ENCODE measurements at places on chromosomes 16 and 17.

GRCh38 chr17:33750943-33751701, 458.0 kb upstream of the ASIC2 start:
- no peak for DNase-seq

GRCh38 chr17:50034498-50035364, 21.2 kb upstream of the ITGA3 start:
- no peak for DNase-seq

- DNase-seq: no peak
Observed at GRCh38 chr16:56468800-56469199, 17.4 kb downstream of the OGFOD1 start.

GRCh38 chr17:37527249-37527851, 37.7 kb downstream of the DUSP14 start:
- no peak for DNase-seq

DNA sequence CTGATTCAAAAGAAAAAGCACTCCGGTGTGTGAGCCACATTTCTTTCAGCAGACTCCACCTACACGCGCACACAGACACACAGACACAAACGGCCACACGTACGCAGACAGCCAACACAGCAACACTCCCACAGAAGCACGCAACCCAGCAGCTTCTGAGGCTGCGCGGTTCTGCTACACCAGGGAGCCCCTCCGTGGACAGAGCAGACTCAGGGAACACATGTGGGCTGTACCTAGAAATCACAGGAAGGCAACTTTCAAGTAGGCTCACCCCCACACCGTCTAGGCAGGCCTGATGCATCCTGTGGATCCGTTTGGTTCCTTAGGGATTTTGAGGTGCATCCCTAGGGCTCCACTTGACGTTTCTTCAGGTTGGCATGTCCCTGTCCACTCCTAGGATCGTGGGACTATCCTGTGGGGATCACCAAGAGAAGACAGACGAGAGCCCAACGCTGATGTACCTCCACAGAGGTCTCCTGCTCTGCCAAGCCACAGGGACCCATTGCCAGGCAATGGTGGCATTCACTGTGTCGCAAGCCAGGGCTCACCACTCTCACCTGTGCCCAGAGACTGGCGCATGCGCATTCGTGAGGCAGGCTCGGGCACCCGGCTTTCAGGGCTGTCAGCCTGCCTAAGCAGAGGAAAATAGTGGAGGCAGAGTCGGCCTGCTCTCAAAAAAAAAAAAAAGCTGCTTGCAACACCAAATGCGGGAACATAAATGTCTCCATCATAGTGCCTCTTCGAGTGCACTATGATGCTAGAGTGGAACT, 2333.3 kb downstream of the TP53TG3F start:
- no peak for DNase-seq

DNA sequence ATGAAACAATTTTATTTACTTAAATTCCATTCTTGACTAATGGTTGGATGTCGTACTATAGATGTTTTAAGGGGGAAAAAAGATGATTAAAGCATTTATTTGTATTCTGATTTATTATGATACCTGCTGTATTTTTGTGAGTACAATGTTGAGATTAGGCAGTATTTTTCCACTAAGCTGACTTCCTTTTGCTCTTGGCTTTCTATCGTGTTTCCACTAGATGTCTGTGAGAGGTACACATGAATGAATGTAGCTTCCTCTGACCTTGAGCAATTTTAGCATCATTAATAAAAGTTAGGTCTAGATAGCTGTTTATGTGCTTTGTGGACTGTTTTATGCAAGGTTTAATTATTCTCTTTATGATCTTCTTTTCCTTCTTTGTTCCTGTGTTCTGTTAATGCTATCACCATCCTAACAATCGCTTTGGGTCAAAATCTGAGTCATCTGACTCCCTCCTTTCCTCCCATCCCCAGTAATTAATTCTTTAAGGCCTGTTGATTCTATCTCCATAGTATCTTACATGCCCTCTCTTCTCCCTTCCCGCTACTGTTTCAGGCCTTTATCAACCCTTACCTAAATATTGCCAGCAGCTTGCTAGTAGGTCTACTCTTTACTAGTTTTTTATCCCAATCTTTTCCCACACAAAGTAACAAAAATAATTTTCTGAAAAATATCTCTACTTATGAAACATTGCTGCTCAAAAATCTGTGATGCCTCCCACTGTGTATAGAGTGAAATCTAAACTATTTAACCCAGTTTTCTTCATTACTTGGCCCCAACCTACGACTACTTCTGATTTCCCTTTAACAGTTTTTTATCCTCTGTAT, 76.0 kb downstream of the VMP1 start:
- no peak for DNase-seq

GRCh38 chr17:75020331-75021110, 8.1 kb downstream of the MRPL58 start:
- DNase-seq: peak; percentile 56

DNA sequence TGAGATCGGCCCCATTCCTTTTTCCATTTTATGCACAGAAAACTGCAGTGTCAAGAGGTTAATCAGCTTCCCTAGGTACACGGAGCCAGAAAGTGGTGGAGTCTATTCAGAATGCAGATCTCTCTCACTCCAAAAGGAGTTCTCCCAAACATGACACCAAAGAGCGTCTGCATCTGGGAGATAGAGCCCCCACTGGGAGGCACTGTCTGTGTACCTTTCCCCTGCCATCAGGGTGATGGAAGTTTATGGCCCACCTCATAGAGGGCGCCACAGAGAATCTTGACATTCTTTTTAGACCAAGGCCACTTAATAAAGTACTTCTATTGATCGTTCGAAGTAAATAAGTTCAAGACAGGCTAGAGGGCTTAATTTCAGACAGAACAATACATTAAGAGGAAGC, 493.7 kb upstream of the ERCC4 start:
- DNase-seq: no peak

DNA sequence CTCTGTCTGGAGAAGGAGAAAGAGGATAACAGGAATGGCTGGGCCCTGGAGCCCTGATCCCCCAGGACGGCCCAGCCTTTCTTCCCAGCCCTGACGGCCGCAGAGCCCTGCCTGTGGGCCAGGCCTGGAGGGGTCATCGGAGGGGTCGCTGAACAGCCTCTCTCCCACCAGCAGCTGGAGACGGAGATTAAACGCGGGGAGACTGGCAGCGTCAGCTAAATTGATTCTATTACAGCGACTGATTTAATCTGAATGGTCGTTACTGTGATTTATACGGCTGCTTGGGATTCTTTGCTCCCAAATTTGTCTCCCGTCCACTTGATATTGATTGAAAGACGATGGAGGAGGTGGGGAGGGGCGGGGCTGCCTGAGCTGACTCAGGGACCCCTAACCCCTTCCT, 7.1 kb upstream of the CDH15 start:
- no peak for DNase-seq

DNA sequence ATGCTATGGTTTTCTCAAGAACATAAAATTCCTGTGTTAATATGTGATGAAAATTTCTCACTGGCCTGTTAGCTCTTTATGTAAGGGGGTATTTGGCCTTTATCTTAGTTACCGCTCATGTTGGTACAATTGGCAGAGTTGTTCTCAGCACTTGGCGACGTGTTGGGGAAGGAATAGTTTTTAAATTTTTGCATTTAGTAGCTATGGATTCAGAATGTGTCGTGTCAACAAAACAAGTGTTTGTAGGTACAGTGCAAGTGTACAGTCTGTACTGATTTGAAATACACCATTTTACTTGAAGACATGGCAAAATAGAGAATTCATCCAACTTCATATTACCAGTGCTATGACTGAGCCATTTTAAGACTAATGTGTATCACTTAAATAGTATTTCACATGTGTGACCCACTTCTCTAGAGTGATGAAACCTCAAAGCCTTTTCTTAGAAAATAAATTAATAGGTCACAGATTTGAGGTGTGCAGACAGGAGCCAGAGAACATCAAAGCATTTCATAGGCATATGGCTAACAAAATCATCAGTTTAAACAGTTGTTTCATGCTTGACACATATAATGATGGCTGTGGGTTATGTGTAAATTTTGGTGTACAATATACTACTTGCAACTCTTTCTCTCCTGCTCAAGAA, 150.8 kb downstream of the PHKB start:
- no peak for DNase-seq

DNA sequence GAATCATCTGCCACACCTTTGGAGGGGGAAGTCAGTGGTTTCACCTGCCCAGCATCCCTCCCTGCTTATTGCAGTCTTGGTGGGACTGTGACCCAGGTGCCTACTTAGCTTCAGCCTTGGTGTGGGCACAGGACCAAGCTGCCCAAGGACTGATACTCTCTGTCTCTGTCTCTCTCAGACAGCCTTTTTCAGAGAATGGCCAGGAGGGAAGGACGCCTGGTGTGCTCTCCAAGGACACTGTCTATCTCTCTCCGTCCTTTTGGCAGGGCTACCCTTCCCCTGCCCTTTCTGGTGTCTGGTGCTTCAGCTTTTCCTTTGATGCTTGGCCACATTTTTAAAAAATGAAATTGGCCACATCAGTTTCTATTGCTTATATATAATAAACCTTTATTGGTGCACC, 19.6 kb downstream of the PIK3R6 start:
- DNase-seq: no peak

- no peak for DNase-seq
Observed at GRCh38 chr17:80765241-80765961, 220.8 kb downstream of the RPTOR start.

DNA sequence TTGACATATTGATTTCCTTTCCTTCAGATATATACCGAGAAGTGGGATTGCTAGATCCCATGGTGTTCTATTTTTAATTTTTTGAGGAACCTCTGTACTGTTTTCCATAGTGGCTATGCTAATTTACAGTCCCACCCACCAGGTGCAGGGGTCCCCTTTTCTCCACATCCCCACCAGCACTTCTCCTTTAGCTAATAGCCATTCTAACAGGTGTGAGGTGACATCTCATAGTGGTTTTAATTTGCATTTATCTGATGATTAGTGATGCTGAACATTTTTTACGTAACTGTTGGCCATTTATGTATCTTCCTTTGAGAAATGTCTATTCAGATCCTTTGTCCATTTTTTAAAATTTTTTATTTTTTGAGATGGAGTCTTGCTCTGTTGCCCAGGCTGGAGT, 93.9 kb downstream of the SDR42E1 start:
- no peak for DNase-seq

- DNase-seq: no peak
Observed at GRCh38 chr17:77877646-77878355, 80.7 kb upstream of the TNRC6C start.

GRCh38 chr17:33978889-33979288, 276.2 kb upstream of the CCL2 start:
- no peak for DNase-seq

DNA sequence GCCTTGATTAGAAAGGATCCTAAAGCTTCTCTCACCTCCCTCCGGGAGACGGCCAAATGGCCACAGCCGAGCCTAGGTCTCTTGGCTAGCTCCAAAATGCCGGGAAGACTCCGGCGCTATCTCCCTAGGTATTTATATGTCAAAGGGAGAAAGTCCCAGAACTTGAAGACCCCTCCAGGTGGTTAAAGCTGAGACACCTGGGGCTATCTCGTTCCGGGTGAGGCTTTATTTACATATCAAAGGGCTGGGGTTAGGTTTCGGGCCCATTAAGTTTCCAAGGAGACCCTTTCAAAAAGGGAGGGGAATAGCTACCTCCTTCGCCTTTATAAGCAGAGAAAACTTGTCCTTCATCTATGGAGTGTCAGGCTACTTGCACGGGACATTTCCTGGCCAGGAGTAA, 70.9 kb upstream of the KIFC3 start:
- DNase-seq: no peak

DNA sequence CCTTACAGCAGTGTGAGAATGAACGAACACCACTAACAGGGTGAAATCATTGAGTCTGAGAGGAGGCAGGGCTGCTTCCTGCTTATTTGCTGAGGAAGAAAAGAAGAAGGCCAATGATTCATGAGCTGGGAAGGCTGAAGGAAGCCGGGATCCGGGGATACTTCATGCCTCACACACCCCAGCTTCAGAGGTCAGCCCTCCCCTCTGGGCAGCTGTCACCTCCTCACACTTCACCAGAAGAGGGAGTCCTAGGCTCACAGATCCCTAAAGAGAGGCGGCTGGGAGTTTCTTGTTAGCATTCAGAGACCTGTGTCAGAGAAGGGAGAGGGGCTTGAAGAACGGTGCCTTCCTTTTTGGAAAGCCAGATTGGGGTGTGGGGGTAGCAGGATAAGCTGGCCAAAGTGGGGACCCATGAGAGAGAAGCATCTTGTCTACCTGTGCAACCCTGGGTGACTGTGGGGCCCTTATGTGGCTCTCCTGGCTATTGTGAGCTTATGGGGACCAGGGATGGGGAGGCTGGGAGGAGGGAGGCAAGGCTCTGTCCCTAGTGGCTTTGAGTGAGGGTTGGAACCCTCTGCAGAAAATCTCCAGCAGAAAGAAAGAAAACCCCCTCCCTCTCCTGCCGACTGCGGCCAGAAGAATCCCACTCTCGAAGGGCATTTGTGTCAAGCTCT, 94.6 kb downstream of the RGS9 start:
- no peak for DNase-seq

DNA sequence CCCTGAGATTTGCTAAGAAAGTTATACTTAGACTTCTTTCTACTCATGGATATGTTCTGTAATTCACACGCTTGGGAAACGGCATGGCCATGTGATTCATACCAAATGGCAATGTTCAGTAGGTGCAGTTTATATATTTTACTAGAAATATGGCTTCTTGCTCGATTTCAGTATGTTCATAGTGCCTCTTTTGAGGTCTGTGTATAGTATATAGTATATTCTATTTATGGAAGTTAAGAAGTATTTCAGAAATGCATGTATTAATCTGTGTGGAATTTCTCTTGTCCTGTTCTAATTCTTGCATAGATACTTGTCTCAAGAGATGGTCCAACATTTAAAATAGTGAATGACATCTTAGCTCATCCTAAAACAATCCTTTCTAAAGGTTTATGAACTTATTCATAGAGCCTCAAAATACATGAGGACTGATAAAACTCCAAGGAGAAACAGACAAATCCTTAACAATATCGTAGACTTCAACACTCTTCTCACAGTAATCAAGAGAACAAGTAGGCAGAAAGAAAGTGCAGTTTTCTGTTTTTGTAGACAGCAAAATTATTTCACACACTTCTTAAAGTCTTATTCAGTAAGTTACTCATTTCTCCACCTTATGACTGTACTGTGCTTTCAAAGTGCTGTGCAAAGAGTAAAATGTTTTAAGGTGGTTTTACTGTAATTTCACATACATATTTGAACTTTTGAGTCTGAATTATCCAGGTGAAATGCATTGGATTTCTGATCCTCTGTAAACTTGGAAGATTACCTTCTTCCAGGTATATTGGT, 11.1 kb downstream of the BPTF start:
- DNase-seq: no peak

DNA sequence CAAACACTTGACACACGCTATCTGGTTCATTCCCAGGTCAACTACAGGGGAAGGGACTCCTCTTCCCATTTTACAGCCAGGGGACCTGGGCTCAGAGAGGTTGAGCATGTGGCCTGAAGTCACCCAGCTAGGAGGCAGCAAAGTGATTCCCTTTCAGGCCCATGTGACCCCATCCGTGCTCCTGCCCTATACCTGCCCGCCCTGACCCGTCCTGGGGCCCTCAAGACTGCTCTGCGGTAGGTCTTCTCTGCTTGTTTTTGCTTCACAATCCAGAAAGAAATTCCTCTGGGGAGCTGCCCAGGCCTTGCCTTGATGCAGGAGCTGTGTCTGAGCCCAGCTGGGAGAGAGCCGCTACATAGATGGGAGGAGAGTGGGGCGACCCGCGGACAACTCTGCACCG, 161.4 kb downstream of the SDK2 start:
- DNase-seq: no peak

All from caudate nucleus (tissue), 63 donors.